ENCODE measurements at places on chromosomes 1 and 21.

DNA sequence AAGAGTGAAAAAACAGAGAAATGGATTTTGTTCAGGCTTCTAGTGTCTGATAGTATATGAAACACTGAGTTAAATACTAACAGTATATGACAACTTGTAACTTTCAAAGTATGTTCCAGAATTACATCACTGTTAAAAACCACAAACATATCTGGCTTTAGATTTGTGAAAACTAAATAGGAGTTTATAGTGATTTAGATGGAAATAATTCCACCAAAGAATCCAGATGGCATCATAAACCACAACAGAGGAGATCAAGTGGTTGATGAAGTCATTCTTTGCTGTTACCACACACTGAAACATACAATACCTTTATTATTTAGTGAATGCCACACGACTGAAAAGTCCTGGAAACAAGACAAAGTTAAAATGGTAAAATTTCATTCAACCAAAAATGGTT, 37.2 kb downstream of the ALG14 start:
- no peak for DNase-seq

DNA sequence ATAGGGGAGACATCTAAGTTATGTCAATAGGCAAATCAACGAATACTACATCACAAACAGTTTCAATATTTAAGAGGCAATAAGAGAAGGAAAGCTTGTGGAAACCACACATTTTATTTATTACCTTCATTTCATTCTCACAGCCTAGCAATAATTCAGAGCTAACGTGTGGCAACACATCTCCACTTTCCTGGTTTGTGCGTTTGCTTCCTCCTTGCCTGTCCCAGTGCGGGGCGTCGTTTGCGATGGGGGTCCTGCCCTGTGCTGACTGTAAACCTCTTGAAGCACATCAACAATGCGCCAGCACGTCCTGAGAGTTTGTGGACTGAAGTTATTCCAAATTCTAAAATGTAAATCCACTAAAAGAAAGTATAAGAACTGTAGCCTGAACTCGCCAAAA, 14.4 kb upstream of the VPS26C start:
- DNase-seq: no peak

DNA sequence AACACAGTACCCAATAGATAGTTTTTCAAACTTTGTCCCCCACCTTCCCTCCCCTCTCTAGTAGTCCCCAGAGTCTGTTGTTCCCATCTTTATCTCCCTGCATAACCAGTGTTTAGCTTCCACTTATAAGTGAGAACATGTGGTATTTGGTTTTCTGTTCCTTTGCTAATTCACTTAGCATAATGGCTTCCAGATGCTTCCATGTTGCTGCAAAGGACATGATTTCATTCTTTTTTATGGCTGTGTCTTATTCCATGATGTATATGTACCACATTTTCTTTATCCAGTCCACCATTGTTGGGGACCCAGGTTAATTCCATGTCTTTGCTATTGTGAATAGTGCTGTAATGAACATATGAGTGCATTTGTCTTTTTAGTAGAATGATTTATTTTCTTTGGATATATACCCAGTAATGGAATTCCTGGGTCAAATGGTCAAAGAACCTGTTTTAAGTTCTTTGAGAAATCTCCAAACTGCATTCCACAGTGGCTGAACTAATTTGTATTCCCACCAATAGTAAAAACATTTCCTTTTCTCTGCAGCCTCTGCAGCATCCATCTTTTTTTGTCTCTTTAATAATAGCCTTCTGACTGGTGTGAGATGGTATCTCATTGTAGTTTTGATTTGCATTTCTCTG, 126.0 kb downstream of the AK5 start:
- DNase-seq: no peak

- no peak for DNase-seq
Measured at GRCh38 chr1:203743091-203743571, 21.9 kb upstream of the LAX1 start.

- DNase-seq: no peak
Measured at GRCh38 chr21:35924714-35925301, 135.5 kb downstream of the SETD4 start.

- peak; percentile 32 for DNase-seq
Measured at GRCh38 chr1:26826261-26827105, at the start of gene ZDHHC18. Gene ZDHHC18, plus strand, starts transcription at chr1:26826688. Its CDS starts 117 bp downstream, at chr1:26826805.

Measured in NCI-H1694 treated with DMSO at 0.1 percent for 48 hours (cell line).